Substantia nigra (tissue), 51 donors: ENCODE measurements at places on chromosomes 11 and 22.

- no peak for DNase-seq
These were observed 19.2 kb upstream of the APOBEC3A start for GRCh38 chr22:38938221-38938620.

DNA sequence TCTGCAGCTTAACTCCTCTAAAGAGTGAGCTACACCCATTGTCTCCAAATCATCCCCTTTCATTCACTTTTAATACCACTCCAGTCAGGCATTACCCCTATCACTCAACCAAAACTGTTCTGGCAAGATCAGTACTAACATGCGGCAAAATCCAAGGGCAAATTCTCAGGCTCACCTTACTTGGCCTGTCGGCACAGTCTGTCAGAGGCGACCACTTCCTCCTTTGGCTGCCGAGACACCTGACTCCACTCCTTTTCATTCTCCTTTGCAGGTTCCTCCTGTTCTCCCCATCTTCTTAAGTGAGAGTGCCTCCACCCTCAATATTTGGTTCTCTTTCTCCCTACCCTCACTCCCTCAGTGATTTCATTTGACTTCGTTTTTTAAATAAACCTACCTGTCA lies 4.2 kb downstream of the C11orf91 start:
- DNase-seq, result no peak

GRCh38 chr11:78319453-78319955 lies 98.1 kb downstream of the GAB2 start:
- no peak for DNase-seq

DNA sequence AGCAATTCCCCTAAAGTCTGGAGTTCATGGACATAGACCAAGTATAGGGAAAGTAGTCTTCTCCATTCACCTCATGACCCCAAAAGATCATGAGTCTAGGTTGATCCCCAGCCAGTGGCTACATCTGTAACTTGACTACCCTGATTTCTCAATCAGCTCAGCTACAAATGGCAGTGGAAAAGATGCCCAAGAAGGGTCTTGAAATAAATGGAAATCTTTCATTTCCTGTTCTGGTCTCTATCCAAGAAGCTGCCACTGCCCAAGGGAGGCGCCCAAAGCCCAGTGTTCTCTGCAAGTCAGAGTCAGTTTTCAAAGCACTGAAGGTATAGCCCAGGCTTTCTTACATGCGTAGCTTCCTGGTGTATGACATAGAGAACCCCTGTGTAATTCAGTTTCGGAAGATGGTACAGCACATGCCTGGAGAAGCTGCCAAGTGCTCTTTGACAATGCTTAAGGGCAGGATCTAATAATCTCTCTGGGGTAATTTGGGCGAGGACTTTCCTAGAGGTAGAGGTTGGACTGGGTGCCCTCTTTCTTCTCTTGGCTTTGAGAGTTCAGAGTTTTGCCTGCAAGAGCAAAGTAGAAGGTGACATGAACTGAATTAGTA lies 101.1 kb downstream of the ADAMTS15 start:
- no peak for DNase-seq

- no peak for DNase-seq
These were observed 7.4 kb downstream of the LZTR1 start for GRCh38 chr22:20989323-20990138.
